ENCODE measurements at places on chromosomes 7 and 10.

DNA sequence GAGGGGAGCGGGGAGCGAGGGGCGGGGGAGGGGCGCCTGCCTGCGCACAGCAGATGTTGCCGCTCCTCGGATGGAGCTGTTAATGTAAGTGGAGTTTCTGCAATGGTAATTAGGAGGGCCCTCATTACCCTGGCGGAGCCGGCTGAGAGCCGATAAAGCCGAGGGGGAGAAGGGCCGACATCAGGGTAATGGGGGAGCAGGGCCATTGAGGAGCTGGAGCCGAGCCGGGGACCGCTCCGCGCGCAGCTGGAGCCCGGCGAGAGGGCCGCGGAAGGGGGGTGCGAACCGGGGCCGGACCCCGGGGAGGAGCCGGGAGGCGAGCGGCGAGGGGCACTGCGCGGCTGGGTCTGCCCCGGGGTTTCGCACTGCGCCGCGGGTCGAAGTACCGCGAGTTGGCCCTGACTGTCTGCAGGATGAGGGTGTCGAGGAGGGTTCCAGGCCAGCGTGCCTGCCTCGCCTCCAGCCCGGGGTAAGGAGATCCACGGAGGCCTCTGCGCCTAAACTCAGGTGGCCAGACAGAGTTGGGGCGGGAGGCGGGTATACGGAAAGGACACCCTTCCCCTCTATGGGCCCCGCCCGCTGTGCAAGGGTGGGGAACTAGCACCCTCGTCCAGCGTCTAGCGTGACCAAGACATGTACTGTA, 55.0 kb upstream of the LBX1 start:
- no peak for DNase-seq

DNA sequence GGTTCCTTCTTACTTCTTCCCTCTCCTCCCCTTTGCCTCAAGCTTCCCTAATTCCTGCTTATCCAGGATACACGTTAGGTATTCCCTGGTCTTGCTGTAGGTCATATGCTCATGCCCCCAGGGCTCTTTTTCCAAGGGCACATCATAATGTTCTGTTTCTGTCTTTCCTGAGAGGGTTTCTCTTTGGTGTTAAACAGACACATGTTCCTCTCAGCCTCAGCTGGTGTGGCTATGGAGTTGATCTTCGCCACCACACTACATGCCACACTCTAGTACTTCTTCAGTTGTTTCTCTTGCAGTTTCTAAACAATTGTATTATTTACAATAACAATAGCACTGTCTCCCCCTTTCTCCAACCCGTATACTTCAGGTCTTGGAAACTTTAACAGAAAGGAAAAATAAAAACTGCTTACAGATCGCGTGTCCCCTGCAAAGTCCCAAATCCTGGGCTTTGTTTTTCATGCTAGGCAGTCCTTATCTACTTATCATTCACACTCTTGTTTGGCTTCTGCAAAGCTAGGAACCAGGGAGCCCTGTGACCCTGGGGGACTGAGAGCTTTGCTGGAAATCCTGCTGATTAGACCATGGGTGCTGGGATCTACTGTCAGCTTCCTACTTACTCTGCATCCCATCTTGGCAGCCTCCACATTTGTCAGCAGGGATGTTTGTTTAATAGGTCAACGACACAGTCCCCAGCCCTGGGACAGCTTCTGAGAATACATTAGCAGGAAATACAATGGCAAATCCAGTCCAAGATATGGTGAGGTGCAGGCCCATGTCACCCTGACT, 193.9 kb upstream of the BMPER start:
- no peak for DNase-seq

DNA sequence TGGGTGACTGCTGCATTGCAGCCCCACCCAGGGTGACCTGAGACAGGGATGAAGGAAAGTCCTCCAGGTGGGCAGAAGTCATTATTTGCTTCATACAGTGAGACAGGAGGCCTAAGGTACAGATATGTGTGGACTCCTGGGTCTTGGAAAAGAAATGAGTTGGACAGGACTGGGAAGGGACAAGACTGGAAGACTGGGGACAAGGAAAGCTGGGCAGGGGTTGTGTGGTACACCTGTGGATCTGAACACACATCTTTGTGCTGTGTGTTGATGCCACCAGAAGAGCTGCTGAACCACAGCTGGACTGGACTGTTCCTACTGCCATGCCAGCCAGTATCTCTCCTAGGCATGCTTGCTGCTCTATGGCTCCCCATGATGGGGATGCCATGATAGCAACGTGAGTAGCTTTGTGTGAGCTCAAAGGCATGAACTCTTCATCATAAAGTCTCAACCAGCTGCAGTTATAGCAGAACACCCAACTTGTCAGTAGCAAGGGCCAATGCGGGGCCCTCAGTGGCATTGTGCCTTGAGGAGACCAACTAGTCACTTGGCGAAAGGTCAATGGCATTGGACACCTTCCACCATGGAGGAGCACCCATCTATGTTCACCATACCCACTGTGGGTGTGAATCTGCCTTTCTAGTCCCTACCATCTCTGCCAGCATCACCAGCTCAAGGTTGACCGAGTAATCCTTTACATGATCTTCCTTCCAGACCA, 76.0 kb upstream of the GRB10 start:
- DNase-seq, result no peak

- DNase-seq, result no peak
Observed at GRCh38 chr10:131485732-131486131, 174.2 kb upstream of the TCERG1L start.

GRCh38 chr7:47474937-47475879, 106.7 kb downstream of the TNS3 start:
- DNase-seq, result peak; percentile 96

DNA sequence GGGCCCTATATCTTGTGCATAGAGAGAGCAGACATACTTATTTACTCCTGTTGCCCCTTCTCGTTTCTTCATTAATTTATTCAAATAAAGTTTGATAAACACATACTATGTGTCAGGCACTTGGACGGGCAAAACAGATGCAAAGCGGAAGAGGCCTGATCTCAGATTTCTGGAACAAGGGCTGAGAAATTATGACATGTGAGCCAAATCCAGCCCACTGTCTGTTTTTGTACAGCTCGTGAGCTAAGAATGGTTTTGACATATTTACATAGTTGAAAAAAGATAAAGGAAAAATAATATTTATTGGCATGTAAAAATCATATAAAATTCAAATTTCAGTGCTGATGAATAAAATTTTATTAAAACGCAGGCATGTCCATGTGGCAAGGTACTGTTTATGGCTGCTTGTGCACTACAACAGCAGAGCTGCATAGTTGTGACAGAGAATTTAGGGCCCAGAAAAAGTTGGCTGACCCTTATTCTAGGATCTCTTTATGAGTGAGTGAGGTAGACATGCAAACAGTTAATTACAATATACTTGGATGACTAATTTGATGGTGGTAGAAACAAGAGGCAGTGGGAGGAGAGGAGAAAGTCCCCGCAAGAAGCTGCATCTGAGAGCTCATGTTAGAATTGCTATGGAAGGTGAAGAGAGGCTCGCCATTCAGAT, 68.1 kb upstream of the ITPRID1 start:
- no peak for DNase-seq

- DNase-seq, result no peak
Observed at GRCh38 chr7:24722386-24723177, 34.7 kb downstream of the GSDME start.

DNA sequence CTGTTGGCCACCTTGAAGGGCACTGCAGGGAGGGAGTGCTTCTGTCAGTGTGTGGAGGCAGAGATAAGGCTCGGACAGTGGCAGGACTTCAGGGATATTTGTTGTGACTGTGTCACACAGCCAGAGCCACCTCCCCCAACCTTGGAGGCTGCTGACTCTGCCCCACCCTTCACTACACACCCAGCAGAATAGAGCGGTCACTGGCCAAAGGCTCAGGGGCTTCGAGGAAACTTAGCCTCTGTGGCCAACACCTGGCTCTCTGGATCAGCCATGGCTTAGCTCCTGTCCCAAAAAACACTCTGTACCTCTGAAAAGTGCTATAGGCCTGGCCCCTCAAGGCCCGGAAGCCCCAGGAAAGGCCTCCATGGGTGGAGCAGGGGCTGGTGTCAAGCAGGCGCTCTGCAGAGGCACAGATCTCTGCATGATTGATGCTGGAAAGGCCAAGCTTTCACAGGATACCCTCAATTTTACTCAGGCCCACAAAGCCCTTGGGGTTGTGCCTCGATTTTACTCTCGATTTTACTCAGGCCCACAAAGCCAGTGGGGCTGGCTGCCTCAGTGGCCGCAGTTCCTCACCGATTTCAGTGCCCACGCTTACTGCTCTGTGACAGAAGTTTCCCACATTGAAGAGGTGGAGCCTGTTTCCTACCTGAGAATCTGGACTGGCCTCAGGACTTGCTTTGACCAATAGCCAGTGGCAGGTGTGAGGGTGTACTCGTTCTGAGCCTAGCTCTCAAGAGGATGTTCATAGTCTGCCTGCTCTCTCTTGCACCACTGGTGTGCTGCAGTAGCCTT, 113.2 kb upstream of the GPR26 start:
- DNase-seq, result no peak

DNA sequence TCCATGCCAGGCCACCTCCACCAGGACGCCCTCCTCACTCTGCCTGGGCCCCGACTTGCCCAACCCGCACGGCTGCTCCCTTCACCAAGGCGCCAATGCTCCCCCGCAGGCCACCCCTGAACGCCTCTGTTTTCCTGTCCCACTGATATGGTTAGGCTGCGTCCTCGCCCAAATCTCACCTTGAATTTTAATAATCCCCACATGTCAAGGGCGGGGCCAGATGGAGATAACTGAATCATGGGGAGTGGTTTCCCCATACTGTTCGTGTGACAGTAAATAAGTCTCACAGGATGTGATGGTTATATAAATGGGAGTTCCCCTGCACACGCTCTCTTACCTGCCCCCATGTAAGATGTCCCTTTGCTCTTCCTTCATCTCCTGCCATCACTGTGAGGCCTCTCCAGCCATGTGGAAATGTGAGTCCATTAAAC, 29.8 kb downstream of the RSU1 start:
- DNase-seq, result no peak

DNA sequence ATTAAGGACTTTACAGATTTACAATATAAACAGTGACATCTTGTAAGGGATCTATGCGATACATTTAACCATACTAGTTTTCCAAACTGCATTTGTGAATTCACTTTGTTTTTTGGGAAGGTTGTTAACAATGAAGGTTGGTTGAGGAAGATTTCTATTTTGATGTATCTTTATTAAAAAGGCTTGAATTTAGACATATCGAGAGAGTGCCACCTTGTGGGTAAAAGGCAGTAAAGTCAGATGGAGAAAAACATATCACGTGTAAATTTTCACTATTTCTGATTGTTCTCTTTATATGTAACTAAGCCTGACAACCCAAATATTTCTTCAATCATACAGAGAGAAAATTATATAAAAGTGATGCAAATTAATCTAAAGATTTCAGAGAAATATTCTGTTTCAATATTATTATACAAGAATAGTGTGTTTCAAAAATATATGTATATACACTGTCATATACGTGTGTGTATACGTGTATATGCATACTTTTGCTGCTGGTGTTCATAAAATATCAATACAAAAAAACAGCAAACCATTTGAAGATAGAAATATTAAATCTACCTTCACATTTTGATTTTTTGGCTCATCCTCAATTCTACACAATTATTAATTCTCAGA, 988.6 kb downstream of the SORCS1 start:
- DNase-seq, result no peak

DNA sequence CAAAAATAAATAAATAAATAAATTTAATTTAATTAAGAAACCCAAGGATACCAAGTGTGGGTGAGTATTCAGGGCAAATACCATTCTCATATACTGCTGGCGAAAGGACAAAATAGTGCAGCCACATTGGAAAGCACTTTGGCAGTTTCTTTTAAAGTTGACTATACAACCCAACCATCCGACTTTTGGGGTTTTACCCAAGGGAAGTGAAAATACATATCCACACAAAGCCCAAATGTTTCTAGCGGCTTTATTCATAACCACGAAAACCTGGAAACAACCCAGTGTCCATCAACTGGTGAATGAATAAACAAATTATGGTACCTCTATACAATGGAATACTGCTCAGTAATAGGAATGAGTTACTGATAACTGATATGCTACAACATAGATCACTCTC, 36.2 kb upstream of the OGDHL start:
- DNase-seq, result no peak

GRCh38 chr10:119263951-119264617, 56.7 kb downstream of the GRK5 start:
- peak; percentile 43 for DNase-seq

DNA sequence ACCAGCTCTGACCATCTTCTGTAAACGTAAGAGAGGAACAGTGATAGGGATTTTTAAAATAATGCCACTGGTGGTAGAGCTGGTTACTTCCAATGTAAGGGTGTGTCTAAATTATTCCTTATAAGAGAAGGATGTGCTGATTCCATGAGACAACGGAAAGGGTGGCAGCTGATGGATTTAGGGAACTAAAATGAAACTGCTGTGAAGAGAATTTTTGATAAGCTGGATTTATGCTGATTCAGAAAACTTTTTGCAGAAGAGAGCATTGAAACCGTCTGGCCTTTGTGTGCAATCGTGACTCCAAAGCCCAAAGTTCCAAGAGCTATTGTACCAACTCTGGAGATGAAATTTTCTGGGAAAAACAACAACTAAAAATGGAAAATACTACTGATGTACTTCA, 301.0 kb downstream of the PRPF18 start:
- no peak for DNase-seq

- DNase-seq, result peak; percentile 30
Observed at GRCh38 chr10:111076682-111077478, at the start of gene ADRA2A. Gene ADRA2A, plus strand, starts transcription at chr10:111077029. Its CDS starts 968 bp downstream, at chr10:111077997.

DNA sequence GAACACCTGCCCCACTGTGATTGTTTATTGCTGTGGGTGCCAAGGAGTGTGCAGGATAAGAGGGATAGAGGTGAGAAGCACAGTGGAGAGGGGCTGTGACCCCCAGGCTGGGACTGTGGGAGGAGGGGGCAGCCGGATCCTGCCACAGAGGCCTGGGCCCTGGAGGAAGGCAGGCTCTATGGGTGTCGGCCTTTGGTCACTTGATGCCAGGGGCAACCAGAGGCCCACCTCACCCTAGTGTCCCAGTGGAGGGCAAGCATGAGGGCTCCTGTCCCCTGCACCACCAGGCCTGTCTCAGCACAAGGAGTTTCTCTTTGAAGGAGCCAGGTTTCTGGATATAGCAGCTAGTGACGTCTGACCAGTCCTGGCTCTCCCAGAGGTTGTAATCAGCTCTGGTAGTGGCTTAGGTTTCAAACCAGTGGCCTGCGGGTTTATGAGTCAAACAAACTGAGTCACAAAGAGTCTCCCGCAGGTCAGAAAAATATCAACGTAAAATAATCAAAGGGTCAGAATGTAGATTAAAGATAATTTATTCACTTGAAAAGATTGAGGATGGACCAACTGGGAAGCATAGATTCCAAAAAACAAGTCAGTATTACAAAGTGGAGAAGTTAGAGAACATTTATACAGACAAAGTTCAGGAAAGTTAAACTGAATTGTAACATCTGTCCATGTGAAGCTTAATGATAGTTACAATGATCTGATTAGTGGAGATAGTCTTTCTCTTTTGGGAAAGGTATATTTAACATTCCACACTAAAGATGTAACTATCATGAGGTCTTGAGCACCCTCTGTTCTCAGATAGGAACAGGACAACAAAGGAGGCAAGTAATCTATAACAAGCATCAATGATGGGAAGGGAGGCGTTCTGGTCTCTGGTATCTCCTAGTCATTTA, 37.2 kb upstream of the ZNF488 start:
- DNase-seq, result no peak

Measured in large intestine (tissue), 12 donors.